ENCODE measurements at places on chromosomes 16 and 17. TPM values are rescaled to one million over a fixed set of nuclear protein-coding genes. Genes with fewer than 3 reads are reported as not detected.

PHOSPHO1 gene
- not detected for total RNA-seq

WIPI1 gene
- 59.5 TPM for total RNA-seq

PRSS22 gene
- total RNA-seq = not detected

ABCA10 gene
- 22.2 TPM for total RNA-seq

KCTD19 gene
- total RNA-seq = under 0.01 TPM

KARS1 gene
- 101 TPM for total RNA-seq

SPATA32 gene
- total RNA-seq = not detected

Measured in subcutaneous adipose tissue (tissue), 4 donors.